Esophagus squamous epithelium (tissue), 5 donors: ENCODE measurements at places on chromosomes 5 and 9.
A peak's percentile ranks its signal among the peaks of the same experiment; 100 is the strongest.

GRCh38 chr9:128323212-128323730 is 632 bp downstream of the COQ4 start:
- no peak for DNase-seq

DNA sequence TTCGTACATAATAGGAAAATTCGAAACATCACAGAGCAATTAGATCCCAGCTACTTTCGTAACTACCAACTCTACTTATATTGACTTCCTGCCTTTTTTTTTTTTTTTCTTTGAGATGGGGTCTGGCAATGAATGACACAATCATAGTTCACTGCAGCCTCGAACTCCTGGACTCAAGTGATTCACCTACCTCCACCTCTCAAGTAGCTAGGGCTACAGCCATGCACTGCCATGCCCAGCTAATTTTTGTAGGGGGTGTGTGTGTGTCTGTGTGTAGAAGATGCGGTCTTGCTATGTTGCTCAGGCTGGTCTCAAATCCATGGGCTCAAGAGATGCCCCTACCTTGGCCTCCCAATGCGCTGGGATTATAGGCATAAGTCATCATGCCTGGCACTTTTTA is 5.8 kb upstream of the PAIP2 start:
- no peak for DNase-seq

DNA sequence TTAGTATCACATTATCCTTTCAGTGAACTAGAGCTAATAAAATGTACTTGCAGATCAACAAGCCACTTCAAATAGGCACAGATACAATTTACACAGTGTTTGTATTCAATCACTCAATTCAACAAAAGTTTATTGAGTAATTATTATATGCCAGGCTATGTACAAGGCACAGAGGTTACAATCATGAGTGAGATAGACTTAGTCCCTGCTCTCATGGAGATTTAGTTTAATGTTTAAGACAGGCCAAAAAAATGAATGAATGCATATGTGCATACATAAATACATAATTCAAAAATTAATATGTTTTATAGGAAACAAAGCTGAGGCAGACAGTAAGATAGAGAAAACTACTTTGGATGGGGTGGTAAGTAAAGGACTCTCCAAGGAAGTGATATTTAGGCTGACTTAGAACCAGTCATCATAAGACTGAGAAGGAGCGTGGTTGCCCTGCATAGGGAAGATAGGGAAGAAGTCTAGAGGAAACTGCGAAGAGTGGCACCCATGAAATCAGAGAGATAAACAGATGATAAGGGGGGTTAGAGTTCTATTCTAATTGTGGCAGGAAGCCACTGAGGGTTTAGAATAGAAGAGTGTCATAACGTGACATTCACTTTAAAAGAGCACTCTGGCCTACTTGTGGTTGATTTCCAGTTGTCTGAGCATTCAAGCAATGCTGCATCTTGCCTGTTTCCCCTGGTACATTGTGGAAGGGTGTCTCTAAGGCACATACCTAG is 49.7 kb upstream of the GRAMD2B start:
- DNase-seq = no peak

DNA sequence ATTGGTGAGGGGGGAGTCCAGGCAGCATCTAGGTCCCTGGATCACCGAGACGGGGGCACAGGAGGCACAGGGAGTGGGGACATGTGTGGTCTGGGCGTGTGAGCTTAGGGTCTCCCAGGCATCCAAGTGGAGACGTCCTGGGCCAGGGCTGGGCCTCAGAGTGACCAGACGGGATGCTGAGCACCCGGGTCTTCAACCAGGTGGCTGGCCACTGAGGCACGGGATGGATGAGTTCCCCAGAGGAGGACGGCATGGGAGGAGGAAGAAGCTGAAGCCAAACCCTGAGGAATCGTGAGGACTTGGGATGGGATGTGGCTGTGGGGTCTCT is 88.0 kb downstream of the LMX1B start:
- no peak for DNase-seq

- DNase-seq = no peak
These were observed 47.5 kb downstream of the MRPL36 start for GRCh38 chr5:1751864-1752822.

DNA sequence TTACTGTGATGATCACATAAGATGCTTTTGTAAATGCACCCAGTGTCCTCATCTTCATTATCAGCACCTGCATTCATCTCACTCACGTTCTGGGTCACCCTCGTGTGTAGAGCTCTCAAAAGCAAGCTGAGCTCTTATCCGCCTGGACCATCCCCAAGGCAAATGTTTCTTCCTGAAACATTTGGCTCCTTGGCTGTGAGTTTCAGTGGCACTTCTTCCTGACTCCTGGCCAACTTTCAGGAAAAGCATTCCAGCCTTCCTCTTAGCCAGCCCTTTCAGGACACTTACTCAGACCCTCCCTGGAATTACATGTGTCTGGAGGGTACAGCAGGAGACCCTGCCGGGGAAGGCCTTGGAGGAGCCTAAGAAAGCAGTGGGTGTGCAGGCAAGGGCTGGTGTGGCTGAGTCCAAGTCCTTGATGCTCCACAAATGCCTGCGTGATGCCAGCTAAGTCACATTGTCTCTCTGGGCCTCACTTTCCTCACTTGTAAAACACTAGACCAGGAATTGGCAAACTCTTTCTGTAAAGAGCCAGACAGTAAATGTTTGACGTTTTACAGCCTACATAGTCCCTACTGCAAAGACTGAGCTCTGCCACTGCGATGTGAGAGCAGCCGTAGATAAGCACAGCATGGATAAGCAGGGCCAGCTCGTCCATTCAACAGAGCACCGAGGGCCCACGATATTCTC is 72.1 kb downstream of the PDE6A start:
- DNase-seq = no peak

- no peak for DNase-seq
These were observed 15.5 kb downstream of the SLC6A18 start for GRCh38 chr5:1240496-1241260.

DNA sequence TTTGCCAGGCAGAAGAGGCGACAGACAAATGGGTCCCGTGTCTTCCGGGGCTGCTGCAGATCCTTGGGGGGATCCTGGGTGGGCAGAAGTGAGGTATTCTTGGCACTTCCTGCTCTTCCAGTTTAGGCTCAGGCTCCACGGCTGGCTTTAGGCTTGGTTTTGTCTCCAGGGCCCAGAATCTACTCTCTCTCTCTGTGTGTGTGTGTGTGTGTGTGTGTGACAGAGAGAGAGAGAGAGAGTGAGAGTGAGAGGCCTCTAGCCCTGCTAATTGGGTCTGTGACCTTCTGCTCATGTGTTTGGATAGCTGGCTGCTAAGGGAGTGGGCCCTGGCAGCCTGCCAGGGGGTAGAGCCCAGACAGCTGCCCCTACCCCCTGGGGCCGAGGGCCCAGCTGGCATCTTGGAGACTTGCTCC is 39.3 kb downstream of the CRB2 start:
- no peak for DNase-seq

DNA sequence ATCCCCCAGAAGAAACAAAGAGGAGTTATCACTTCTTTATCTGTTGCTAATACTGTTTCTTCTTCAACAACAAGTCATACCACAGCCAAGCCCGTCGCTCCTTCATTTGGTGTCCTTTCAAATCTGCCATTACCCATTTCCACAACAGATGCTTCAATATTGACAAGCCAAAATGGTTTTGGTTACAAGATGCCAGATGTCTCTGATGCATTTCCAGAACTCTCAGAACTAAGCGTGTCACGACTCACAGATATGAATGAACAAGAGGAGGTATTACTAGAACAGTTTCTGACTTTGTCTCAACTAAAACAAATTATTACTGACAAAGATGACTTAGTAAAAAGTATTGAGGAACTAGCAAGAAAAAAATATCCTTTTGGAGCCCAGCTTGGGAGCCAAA is 16.0 kb upstream of the HAND1 start:
- no peak for DNase-seq

- DNase-seq = no peak
These were observed 757.4 kb downstream of the PTPRD start for GRCh38 chr9:9855177-9856078.

GRCh38 chr9:5825895-5826622 is 6.9 kb downstream of the ERMP1 start:
- no peak for DNase-seq

DNA sequence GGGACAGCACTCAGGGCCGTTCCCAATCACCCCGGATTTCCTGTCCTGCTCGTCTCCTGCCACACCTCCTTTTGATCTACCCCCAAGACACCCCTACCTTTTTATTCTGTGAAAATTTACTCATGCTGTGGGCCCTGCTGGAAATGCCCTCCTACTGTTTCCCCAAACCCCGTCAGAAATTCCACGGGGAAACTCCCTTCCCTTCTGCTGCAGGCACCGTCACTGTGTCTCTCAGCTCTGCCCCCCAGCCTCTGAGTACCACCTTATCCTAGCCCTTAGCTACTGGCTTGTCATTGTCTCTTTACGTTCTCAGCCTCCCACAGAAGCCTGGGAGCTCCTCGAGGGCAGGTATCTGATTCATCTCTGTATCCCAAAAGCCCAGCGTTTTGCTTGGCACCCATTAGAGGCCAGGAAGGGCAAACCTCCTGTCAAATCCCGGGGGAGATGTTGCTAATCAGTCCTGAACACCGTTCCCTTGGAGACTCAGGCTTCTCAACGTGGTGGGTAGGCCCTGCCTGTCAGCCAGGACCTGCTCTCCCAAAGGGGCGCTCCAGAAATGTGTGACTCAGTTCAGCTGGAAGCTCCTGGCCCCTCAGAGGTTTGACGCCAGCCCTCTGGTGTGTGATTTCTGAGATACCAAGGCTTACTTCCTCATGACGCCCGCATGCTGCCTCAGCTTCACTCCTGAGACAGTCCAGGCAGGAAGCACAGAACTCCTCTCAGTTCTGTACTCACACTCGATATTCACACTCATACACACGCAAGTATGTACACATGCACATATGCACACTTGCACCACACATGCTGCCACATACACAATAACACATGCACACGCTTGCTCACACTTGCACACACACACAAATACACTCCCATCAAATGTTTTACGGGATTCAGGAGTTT is 50.7 kb upstream of the GRHPR start:
- DNase-seq = no peak

GRCh38 chr9:128637656-128638055 is 19.0 kb downstream of the DYNC2I2 start:
- DNase-seq = no peak

- DNase-seq = no peak
These were observed 529.5 kb upstream of the ZNF462 start for GRCh38 chr9:106333481-106333880.

DNA sequence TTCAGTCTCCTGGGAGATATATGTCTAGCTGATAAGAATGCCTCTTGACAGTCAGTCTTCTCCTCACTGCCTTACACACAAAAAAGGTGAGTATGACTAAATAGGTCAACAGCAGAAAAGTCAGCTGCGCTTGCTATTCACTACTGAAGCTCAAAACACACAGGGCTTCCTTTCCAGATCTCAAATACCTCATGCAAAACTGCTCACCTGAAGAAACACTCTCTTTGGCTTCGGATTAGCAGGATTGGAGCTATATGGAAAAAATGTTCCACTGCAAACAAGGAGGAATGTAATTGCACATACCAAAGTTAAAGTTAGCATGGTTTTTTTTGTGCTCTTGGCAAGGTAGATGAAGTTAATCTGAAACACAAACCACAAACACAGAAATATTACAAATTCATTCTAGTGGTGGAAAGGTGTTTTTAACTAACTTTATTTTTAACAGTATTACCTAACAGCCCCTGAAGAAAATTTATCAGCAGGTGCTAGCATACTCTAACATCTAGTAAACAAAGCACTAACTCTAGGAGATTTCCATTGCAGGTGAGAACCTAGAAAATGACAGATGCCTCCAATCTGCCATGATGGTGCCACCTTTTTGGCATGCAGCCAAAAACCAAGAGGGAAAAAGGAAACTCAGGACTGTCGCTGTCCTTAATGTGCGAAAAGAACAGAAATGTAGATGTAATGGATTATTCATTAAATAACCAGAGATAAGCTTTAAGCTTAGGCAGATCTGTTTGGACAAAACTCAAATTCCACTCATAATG is 31.8 kb downstream of the ERMP1 start:
- DNase-seq = no peak

- no peak for DNase-seq
These were observed 104.2 kb upstream of the GPR151 start for GRCh38 chr5:146620031-146620668.

GRCh38 chr9:83155733-83156132 is 92.8 kb upstream of the RASEF start:
- DNase-seq = no peak

GRCh38 chr9:121699571-121700164 is 48.2 kb downstream of the DAB2IP start:
- no peak for DNase-seq

GRCh38 chr5:1206521-1207412 is 5.4 kb downstream of the SLC6A19 start:
- DNase-seq = no peak

DNA sequence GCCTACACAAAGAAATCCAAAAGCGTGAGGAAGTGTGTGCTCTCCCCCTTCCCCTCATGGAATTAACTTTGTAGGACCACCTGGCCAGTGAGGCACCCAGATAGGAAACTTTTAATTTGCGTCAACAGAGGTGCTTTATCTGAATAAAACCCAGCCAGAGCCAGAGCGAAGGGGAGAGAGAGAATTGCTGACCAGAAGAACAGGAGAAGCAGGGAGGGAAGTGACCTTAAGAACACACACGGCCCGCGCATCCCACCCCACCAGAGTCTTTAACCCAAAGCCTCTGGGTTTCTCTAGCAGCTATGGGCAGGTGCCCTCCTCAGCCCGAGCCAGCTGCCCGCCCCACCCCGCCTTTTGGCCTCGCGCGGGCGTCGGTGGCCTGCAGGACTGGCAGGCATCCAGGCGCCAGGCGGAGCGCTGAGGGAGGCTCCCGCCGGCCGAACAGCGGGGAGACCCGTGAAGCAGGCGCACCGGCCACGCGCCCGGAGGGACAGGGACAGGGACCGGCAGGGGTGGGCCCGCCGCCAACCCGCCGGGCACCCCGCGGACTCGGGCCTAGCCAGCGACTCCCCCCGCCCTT is 580 bp downstream of the ERAP1 start:
- peak; percentile 10 for DNase-seq

GRCh38 chr5:61600945-61601511 is 269.0 kb downstream of the ZSWIM6 start:
- no peak for DNase-seq

DNA sequence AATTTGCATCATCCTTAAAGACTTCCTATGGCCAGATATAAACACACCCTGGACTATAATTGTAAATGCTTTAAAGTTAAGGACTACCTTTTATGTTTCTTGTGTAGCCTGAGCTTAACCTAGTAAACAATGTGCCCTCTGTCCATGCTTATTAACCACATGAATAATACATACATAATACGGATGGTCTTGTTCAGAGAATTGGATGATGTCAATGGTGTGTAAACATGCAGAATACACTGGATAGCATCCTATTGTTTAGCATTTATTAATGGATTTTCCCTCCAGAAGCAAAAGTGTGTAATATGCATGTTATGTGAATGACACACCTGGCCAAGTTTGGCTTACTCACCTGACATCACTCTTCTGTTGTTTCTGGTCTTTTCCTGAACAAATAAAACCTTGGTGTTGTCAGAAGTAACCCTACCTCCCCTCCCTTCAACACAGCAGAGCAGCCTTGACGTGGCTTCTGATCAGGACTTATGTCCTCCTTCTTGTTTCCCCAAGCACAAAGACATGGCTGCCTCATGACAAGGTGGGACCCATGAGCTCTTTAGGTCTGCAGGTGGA is 517.9 kb downstream of the MTRR start:
- DNase-seq = no peak

- DNase-seq = no peak
These were observed 23.1 kb downstream of the NIM1K start for GRCh38 chr5:43215073-43215631.
